Dorsolateral prefrontal cortex (tissue), 122 donors: ENCODE measurements at places on chromosomes 4 and X. TPM values are rescaled to one million over a fixed set of nuclear protein-coding genes. Genes with fewer than 3 reads are reported as not detected.

DNA sequence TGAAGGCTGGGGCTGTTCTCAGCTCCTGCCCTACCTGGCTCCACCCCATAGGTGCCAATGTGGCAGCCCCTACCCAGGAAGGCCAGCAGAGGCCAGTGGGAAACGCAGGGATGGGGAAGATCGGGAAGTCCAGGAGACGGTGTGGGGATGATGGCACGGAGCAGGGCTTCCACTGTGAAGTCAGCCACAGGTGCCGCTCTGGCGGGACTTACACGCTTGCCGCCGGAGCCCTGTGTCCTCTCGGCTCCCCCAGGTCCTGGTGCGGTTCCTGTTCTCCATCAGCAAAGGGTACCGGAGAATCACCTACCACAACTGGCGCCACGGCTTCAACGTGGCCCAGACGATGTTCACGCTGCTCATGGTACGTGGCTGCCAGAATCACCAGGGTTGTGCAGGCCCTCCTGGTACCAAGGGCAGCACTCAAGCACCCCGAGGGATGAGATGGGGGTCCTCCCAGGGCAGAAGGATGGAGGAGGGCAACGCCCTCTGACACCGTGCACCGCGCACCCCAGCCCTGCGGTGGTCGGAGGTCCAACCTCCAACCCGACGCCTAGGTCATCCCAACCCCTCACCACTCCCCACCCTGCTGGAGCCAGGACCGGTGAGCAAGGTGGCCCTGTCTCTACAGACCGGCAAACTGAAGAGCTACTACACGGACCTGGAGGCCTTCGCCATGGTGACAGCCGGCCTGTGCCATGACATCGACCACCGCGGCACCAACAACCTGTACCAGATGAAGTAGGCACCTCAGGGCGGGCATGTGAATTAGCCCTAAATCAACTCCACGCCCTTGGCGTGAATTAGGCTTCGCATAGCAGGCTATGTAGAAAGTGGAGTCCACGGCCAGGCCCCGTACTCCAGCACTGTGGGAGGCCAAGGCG, 12.0 kb downstream of the ATP5ME start:
- DNase-seq, result no peak

- peak; percentile 54 for DNase-seq
Observed at GRCh38 chrX:150899191-150899757, 806 bp upstream of the CD99L2 start.

The SERTM2 gene
- not detected for total RNA-seq

The UGT2B11 gene
- not detected for total RNA-seq

DNA sequence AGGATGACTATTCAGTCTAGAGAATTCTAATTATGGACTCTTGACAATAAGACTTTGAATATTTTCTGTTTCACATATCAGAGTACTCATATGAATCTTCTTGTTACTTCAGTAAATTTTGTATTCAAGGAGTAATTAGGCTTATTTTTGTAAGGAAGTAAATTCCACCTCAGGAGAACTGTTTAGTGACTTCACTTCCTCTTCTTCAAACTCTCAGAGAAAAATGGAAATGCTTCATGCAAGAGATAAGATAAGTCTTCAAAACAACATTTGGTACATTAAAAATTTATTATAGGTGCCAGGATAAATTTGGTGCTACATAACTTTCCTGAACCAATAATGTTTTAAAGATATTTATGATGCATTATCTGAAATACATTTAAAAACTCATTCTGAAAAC, 1421.9 kb downstream of the PCDH7 start:
- DNase-seq, result no peak

- DNase-seq, result no peak
Observed at GRCh38 chrX:43718546-43718945, 62.4 kb downstream of the MAOA start.

DNA sequence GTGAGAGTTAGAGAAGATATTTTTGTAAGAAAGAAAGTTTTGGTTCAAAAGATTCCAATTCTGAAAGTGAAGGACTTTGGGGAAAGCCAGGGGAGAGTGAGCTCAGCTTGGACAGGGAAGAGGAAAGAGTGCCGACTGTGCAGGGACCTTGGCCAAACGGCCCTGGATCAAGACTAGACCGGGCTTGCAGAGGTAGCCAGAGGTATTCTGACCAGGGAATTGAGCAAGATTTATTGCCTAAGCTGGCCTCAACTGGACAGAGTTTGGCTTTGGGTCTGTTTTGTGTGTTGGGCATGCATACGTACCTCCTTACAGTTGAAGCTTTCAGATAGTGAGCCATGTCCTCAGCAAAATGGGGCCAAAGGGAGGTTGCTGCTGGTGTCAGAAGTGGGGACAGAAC, 11.6 kb downstream of the PLAC1 start:
- no peak for DNase-seq
